Epithelial cell of esophagus (primary cell): ENCODE measurements at places on chromosomes 13 and 19.

GRCh38 chr13:61954092-61954491 lies 538.4 kb upstream of the PCDH20 start:
- DNase-seq, result peak; percentile 41

DNA sequence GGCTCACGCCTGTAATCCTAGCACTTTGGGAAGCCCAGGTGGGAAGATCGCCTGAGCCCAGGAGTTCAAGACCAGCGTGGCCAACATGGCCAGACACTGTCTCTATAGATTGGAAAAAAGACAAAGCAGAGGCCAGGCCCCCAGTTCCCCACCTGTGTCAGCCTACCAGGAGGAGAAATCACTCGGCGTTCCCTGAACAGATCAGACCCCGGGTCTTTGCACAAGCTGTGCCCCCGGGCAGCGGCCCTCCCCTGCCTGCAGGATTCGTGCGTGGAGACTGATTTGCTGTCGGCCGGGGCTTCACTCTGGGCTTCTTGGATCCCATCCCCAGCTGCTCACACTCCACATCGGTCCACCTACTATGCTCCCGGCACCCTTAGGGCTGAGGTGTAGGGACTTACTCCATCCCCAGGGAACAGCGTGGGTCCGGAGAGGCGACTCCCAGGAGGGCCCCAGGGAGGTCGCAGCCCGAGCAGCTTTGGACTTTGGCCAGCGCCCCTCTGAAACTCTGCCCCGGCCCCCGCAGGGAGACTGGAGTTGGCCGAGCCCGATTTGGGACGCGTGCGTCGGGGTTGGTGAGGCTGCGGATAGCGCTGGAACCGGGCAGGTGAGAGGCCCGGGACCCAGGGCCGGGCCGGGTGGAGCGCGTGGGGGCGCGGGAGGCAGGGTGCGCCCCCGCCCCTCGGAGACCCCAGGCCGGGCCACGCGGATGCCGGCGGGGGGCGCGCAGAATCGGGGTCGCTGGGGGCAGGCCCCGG lies 515 bp upstream of the EFNA2 start:
- DNase-seq, result no peak

GRCh38 chr13:95343944-95344343 lies 42.7 kb upstream of the ABCC4 start:
- DNase-seq, result no peak

- DNase-seq, result peak; percentile 57
These were observed 63.5 kb upstream of the SPATA13 start for GRCh38 chr13:24097064-24097463.

DNA sequence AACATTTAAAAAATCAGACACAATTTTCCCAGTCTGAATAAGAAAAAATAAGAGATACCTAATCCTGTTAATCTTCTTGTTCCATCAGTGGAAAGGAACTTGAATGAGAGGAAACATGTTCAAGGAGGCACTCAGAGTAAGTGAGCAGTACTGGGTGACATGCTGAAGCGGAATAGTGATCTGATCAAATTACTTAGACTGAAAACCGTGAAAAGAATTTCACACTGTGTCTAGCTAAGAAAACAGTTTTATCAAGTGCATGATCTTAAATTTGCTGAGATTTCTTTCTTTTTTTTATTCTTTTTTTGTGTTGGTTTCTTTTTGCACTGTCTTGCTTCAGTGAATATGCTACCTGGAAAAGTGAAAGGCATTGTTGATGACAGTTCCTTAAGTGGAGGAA lies 249.5 kb upstream of the SLC10A2 start:
- no peak for DNase-seq

DNA sequence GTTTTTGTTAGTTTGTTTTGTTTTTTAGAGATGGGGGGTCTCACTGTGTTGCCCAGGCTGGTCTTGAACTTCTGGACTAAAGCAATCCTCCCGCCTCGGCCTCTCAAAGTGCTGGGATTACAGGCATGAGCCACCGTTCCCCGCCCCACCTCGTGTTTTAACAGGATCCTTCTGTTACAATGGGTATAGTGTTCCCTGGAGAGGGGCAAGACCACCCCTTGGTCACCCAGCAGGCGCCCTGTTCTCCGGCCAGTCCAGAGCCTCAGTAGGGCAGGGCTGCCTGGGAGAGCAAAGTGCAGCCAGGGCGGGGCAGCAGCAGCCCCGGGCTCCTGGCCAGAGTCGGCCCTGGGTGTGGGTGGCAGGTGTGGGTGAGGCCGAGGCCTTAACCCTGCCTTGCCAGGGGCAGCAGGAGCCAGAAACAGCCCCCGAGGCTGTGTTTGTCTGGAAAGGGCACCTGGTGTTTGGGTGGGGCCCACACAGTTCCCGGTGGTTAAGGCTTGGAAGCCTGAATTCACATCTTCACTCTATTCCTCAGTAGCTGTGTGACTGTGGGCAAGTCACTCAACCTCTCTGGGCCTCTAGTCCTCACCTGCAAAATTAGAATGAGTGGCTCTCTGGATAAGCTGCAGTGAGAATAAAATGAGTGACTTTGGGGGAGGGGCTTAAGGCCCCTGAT lies 7.2 kb downstream of the VASP start:
- no peak for DNase-seq

DNA sequence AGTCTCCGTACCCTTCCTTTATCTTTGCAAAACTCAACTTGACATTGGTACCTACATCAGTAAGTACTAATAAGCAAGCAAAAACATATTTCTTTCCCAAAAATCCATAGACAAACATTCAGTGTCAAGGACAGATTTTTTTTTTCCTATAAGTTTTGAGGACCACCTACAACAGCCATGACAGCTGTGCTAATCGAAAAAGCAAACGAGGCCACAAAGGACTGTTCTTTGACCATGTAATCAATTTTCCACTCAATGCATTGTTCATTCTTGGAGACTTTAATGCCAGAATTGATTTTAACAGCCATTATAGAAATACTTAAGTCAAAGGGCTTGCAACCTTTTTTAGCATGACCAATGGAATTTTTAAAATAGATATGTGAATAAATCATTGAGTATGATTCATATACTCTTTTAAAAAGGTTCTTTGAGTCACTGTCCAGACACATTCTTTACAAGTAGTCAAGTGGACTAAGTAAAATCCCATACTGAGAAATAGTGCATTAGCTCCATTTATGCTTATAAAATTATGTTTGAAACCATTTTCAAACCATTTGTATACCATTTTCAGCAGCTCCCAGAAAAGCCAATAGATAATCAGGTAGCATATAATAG lies 323.9 kb downstream of the MZT1 start:
- peak; percentile 46 for DNase-seq

GRCh38 chr19:46265217-46265828 lies 31.5 kb upstream of the HIF3A start:
- peak; percentile 84 for DNase-seq

GRCh38 chr13:81184556-81185265 lies 843.8 kb upstream of the SPRY2 start:
- DNase-seq, result no peak

DNA sequence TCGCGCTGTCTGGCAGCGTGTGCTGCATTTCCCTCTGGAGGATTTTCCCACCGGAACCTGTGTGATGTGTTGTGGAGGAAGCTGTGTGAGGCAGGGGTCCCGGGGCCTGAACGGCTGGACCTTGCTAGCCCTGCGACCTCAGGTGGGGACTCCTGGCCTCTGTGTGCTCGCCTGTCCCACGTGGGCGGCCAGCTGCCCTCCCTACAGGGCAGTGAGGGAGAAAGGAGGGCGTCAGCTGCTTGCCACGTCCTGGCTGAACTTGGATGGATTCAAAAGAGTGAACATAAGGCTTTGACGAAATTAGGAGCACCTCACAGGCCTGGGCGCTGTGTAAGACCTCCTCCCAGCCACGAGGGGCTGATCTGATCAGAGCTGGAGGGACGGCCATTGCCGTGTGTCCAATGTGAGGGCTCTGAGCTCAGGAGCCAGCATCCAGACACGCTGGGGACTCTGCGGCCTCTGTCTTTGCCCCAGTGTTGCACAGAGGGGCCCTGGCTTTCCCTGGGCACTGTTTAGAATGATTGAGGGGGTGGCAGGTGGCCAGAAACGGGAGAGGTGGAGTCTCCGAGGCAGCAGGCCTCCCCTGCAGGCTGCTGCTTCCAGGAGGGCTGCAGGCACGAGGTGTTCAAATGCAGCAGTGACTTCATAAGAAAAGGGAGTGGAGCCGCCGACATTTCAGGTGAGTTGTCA lies 13.0 kb downstream of the TFDP1 start:
- no peak for DNase-seq

- DNase-seq, result peak; percentile 48
These were observed 189.0 kb downstream of the LMO7 start for GRCh38 chr13:75825161-75825560.

DNA sequence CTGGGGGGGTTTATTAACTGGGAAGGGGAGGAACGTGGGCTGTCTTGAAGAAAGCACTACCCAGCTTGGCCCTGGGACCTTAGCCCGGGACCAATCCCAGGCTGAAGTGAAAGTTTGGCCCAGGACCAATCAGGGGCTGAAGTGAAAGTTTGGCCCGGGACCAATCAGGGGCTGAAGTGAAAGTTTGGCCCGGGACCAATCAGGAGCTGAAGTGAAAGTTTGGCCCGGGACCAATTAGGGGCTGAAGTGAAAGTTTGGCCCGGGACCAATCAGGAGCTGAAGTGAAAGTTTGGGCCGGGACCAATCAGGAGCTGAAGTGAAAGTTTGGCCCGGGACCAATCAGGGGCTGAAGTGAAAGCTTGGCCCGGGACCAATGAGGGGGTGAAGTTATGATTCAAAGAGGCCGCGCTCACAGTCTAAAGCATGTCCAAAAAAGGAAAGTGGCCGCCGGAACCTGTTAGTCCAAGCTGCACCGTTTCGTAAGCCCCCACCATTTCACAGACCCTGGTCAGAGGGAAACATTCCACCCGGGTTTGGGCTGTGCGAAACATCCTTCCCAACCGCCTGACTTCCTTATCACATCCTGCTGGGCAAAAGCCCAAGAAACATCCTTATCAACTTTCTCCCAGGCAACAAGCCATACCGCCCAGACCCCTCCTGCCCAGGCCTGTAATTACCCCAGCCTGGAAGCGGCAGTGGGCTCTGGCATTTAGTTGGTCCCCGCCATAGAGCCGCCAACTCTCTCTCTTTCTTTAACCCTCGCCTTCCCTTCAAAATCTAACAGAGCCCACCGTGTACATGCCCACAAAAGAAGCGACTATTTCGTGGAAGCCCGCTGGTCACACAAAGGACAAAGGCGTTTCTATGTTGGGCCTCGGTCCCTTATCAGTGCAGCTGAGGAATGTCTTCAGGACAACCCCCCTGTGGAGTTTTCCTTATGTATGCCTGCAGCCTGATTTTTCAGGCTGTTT lies 1.1 kb downstream of the ZNF850 start:
- DNase-seq, result peak; percentile 83

DNA sequence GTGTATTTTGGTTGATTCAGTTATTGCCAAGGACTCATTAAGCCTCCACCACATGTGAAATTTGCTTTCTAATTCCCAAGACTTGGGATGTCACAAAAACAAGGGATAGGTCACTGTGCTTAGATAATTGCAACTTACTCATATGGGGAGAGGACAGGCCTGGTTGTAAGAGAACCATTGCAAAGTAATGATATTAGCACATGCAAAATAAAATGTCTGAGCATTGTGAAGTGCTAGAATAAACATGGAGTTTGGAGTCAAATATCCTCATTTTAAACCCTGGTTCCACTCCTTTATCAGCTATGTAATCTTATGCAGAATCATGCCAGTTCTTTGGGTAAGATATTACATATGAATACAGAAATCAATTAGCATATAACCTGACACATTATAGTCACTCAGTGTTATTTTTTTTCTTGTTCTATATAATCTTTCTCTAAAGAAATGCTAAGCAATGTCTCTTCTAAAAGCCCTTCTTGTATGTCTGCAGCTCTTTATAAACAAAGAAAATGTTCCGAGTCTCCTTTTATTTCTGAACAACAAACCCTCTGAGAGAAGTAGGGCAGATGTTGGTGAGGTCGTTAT lies 5.5 kb downstream of the CBY2 start:
- no peak for DNase-seq

GRCh38 chr19:30059741-30060457 lies 117.9 kb downstream of the URI1 start:
- DNase-seq, result no peak

DNA sequence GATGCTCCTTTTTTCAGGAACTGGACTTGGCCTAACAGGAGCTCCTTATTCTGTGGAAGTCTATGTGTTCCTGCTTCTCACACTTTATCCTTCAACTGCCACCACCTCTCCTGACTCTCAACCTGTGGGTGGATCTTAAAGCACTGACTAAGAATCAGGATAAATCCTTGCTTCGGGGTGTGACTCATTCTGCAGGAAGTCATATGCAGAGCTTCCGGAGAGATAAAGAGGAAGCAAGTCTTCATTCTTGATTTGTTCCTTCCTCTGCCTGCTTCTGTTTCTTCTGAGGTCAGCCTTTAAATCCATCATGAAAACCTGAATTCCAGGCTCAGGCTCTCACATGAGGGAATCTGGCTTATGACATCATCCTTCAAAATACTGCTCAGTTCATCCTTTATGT lies 137.1 kb upstream of the ATXN8OS start:
- peak; percentile 60 for DNase-seq

DNA sequence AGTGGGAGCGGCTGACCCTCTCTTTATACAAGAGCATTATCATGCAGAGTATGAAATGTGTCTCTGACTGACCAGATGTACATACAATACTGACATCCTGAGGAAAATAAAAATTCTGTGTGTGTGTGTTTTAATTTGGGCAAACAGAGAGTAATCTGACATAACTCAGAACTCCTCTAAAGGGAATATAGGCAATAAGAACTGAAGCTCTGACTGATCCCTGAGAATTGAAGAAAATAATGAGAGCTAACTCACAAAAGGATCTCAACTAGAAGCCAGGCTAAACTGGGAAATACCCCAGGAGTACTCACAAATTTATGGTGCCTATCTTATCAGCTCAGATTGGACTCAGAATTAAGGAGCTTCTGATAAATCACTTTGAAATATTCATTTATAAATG lies 539.9 kb downstream of the OLFM4 start:
- no peak for DNase-seq

DNA sequence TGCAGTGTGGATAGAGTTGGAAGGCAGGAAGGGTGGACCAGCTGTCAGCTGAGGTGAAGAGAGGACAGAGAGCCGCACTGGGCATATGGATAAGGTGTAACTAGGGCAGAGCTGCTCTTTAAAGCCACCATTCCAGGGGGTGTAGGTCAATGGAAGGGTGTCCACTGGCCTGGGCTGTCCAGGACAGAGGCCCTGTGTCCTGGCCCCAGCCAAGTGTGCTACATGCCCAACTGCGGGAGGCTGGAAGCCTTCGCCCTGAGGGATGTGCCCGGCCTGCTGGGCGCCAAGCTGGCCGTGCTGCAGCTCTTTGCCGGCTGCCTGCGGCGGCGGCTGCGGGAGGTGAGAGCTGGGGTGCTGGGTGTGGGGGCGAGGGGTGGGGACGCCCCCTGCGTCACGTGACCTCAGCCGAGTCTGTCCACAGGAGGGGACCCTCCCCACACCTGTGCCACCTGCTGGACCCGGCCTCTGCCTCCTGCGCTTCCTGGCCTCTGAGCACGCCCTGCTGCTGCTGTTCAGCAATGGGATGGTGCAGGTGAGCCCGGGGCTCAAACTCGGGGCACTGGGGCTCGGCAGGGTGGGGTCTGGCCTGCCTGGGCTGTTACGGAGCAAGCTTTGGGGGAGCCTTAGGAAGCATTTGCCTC lies 9.8 kb downstream of the PLK5 start:
- no peak for DNase-seq
